Foreskin fibroblast (primary cell): ENCODE measurements at places on chromosomes 5 and 9.

DNA sequence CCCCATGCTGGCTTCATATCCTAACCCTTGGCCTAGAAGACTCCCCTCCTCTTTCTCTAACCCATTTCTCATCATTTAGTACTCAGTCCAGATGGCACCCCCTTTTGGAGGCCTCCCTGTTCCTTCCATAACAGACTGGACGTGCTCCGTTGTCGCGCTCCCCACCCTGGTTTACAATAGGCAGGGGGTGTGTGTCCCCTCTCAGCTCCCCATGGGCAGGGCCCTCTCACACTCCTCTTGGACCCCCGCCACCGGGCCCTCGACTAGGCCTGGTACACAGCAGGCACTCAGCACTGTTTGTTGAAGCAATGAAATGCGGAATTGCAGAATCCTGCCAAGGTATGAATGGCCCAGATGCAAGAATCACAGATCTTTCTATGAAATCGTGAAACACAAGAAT is 227.4 kb downstream of the FSTL4 start:
- DNase-seq, result no peak

DNA sequence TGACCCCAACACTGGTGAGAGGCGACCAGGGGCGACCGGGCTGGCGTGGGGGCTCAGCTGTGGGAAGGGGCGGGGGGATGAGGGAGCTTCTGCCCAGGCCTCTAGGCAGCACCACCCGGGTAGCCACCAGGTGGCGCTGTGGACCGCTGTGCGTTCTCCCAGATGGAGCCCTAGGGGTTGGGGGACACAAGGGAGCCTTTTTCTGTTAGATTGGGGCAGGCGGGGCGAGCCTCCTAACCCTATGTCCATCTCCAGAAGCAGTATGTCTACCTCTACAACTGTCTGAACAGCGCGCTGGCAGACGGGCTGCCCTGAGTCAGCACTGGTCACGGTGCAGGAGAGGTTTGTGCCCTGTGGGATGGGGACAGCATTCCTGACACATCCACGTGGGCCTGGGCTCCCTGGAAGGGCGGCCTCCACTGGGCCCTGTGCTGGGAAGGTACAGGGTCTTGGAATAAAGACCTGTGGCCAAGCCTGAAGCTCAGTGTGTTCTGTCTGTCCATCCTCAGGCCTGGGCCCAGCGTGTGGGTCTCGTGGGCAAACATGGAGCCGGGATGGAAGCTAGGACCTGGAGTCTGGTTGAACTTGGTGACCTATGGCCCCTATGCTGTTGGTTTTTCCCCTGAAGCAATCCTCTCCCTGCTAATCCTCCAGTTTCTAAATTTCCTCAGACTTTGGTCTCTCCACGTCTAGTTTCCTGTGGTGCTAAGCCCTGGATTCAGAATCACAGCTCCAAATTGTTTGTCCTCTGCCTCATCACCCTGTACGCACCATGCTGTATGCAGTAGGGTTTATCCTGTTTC is 23.1 kb upstream of the SPTLC1 start:
- peak; percentile 35 for DNase-seq

- no peak for DNase-seq
Measured at GRCh38 chr5:154701181-154701580, 54.0 kb upstream of the LARP1 start.

GRCh38 chr5:136004436-136004835 is 24.4 kb upstream of the TGFBI start:
- DNase-seq, result peak; percentile 74

DNA sequence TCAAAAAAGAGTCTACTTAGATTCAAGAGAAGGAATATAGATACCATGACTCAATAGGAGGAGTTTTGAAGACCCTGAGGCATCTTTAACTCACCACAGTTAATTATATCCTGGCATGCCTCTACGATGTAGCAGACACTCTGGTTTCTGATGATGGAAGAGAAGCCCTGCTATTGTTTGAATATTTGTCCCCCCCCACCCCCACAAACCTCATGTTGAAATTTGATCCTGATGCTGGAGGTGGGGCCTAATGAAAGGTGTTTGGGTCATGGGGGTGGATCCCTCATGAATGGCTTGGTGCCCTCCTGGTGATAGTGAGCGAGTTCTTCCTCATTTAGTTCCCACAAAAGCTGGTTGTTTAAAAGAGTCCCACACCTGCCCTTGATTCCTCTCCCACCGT is 147.9 kb upstream of the TBCA start:
- DNase-seq, result no peak

DNA sequence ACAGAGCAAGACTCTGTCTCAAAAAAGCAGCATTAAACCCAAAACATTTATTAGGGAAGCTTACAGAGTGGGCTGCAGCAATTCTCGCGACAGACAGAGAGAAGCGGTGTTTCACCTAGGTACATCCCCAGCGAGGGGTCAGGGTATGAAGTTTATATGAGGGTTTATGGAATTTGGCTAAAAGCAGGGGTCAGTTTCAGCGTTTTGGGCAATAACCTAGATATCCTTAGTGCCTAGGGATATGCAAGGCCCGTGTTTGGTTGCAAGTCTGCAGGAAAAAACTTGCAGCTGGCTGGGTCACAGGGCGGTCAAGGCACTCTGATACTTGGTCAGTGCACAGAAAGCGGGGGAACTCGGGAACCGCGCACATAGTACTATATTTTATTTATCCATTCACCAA is 649 bp upstream of the GLE1 start:
- peak; percentile 52 for DNase-seq

- no peak for DNase-seq
Measured at GRCh38 chr9:136495238-136495800, 12.5 kb upstream of the SEC16A start.

GRCh38 chr9:93218161-93218560 is 34.2 kb downstream of the WNK2 start:
- DNase-seq, result no peak

DNA sequence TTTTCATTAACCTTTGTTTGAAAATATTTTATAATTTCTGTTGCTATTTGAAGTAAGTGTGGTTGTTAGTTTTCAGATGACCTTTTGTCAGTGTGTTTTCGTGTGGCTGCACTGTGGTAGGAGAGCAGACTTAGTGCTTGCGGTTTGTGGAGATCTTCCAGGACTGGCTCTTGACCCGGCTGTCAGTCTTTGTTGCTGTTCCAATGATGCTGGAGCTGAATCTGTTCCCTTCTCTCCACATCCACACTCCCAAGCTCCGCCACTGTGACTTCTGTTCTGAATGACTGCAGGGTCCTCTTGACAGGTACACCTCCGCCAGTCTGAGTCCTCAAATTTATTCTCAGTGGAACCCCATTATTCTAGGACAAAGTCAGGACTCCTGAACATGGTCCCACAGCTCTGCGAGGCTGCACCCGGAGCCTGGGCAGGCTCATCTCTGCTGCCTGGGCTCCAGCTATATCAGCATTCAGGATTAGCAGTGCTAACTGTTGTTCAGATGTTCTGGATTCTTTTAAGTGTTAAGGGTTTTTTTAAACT is 126.0 kb downstream of the WNK2 start:
- DNase-seq, result no peak

DNA sequence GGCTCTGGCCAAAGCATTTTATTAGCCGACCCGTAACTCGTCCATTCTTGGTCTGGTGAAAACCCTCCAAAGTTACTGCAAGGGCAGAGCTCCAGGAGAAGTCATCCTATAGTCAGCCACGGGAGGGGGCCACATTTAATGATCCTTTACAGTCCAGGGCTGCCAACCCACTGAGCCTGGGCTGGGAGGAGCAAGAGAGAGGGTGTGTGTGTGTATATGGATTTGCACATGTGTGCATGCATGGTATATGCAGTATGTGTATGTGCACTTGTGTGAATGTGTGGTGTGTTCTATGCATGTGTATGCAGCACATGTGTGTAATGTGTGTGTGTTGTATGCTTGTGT is 4.2 kb upstream of the RASGEF1C start:
- DNase-seq, result no peak

DNA sequence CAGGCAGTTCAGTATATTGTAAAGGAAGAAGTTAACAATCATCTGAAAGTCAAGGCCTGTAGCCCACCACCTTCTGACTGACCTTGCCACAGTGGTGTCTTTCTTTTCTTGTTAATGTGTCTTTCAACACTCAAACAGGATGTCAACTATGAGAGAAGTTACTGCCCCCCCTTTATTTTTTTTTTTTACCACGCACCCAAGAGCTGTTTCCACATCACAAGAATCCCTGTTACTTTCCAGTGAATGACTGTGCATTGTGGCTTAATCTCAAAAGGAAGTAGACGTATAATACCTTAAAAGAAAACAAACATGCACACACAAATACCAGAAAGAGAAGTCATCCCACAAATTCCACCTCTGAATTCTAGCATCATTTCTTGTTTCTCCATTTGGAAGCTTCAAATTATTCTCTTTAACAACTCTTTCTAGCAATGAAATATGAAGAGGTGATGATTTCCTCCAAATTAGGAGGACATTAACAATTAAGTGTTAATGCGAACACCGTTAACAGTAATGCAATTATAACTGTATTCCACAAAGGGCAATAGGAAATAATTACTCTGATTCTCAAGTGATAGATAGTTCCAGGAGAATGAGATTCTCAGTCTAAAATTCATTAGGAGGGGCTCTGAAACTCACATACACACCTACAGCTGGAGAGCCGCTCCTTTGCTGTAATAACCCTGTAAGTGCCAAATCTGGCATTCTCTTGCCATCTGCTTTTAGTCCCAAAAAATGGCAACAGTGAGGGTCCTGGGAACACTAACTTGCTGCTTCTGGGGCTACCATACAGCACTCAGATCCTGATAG is 201.0 kb downstream of the EFNA5 start:
- peak; percentile 82 for DNase-seq

GRCh38 chr9:108889649-108890067 is 27.6 kb downstream of the ACTL7A start:
- peak; percentile 20 for DNase-seq

GRCh38 chr9:34592895-34593601 is 3.5 kb upstream of the CNTFR start:
- no peak for DNase-seq

DNA sequence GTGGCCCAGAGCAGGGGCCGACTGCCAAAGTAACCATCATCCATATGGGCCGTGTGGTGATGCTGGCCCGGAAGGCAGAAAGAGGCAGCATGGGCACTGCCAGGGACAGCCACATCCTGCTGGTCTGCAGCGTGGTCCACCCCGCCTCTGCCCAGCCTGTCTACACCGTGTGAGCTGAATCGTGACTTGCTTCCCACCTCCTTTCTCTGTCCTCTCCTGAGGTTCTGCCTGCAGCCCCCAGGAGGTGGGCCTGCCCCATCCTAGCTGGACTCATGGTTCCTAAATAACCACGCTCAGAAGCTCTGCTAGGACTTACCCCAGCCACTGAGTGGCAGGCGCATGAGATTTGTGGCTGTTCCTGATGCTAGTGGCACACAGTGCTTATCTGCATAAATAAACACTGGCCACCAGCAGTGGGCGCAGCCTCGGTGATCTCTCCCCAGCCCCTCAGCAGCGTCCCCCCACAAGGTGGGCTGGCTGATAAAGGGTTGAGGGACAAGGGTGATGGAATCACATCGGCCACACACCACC is 22.6 kb upstream of the SUSD3 start:
- no peak for DNase-seq

DNA sequence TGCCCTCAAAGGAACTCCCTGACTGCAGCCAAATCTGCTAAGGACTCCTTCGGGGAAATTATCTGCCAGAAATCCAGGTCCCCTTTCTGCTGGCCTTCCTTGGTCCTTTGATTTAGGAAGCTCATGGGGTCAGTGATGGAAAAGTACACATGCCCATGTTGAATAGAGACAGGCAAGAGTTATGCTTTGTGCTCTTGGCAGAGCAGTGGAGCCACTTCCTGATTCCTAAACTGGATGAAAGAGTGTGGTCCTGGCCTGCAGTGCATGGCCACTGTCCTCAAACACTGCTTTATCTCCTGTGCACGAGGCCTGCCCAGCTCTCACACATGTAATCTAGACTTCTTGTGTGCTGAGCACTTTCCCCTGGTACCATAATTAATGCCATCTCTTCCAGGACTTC is 2.0 kb upstream of the EBF1 start:
- no peak for DNase-seq

- DNase-seq, result no peak
Measured at GRCh38 chr5:57955511-57955910, 472.9 kb upstream of the ACTBL2 start.

GRCh38 chr5:149988126-149988525 is 12.3 kb downstream of the TIGD6 start:
- no peak for DNase-seq

DNA sequence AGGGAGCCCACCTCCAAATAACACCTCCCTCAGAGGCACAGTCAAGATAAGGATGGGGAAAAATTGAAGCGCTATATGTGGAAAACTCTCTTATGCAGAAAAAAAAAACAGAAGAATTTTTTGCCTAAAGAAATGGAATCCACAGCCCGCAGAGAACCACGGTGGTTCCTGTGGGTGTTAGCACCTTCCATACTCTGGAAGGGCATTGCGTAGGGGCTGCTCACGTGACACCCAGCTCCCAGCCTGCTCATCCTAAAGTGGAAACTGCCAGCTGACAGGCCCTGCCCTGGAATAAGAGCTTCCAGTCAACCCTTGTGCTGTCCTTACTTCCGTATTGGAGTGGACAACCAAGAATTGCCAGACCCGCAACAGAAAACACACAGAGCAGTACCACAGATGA is 142.5 kb downstream of the FSTL4 start:
- DNase-seq, result no peak

GRCh38 chr9:27528076-27528885 is 1.3 kb downstream of the MOB3B start:
- peak; percentile 77 for DNase-seq

DNA sequence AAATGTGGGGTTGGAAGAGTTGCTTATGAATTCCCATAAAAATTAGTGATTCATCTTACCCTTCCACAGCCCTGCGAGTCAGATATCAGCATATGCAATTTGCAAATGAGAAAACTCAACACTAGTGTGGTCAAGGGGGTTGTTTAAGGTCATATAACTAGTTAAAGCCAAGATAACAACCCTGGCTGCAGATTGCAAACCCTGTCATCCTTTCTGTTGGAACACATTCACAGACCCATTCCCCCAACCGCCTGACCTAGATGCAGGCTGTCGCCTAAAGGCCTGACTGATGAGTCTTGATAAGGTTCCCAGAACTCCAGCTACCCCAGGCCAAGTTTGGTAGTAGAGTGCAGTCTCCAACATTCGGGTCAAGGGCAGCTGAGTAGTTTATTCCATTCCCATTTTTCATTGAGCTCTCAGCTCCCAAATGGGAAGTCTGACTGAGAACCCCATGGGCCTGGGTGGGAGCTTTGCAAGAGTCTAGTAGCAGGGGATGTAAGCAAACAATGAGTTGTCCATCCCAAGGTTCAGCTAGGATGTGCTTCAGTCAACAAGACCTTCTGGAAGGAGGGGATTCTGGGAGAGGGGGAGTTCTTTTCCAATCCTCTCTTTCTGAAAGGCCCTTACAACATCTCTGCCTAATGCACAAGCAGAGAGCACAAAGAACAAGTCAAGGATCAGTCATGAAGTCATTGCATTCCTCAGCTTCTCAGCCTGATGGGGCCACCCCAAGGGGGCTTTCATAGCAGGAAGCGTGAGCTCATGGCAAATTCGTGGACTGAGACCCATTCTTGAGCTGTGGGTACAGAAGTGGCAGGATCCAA is 40.3 kb downstream of the ADAM19 start:
- no peak for DNase-seq

- DNase-seq, result no peak
Measured at GRCh38 chr5:177591690-177592009, 353 bp upstream of the TMED9 start.
